ENCODE measurements at places on chromosomes 3 and 15.

- no peak for DNase-seq
Observed at GRCh38 chr3:24401090-24401810, 93.4 kb downstream of the THRB start.

DNA sequence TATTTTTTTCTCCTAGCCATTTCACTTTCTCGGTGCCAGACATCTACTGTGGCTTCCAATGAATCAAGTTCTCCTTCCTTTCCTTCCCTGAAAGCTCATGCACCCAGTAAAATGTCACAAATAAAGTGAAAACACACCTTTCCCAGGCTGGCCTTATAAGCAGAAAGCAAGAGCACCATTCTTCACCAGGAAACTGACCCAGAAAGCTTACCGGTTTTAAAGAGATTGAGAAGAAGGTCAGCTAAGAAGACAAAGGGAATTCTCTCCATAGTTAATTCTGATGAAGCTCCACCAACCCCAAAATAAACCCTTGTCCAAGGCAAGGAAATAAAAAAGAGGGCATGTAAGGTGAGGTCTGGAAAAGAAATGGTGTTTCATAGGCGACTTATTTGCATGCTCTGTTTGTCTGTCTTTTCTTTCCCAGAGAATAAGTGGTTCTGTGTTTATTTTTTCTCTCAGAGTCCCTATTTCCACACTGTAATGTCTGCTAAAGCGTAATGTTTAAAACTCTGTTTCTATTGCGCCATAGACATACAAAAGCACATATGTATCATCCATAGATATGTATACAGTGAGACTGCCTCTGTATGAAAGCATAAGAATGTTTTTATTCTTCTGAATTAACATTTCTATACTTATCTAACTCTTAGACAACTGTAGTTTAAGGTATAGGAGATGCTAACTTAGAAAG lies 2.8 kb downstream of the LSAMP start:
- DNase-seq = no peak

DNA sequence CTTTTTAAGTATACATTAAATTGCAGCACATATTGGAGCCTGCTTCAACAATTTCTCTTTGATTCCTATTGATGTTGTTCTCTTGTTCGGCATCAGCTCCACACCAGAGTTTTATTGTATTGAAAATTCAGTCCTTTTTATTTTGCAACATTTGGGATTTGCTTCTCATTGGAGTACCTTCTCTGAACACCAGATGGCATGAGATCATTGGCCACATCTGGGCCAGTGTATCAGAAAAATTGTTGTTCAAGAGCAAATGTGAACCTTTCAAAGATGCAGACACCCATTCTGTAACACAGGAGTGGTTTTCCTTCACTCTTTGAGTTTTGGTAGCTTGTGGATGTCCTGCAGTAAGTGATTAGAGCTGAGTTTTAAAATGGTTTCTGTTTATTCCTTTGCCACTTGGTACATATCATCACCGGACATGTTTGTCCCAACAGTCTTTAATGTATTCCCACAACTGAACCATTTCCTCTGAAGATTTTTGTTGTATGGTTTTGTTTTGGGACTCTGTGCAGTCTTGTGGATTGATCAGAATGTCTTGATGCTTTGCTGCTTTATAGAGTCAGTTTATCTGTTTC lies 96.1 kb downstream of the MCTP2 start:
- peak; percentile 13 for DNase-seq

GRCh38 chr3:99825004-99825640 lies 7.5 kb downstream of the CMSS1 start:
- DNase-seq = no peak

- no peak for DNase-seq
Observed at GRCh38 chr3:45657853-45658252, 31.3 kb upstream of the SACM1L start.

GRCh38 chr15:42511007-42511391 lies 15.6 kb downstream of the SNAP23 start:
- no peak for DNase-seq

- DNase-seq = no peak
Observed at GRCh38 chr3:13811614-13812013, 68.3 kb downstream of the WNT7A start.

GRCh38 chr3:71312461-71312860 lies 271.1 kb downstream of the FOXP1 start:
- DNase-seq = no peak

- DNase-seq = no peak
Observed at GRCh38 chr3:50620420-50620819, 3.5 kb downstream of the MAPKAPK3 start.

GRCh38 chr3:171965067-171965712 lies 74.2 kb upstream of the FNDC3B start:
- DNase-seq = no peak

GRCh38 chr3:179681492-179682263 lies 28.8 kb downstream of the USP13 start:
- no peak for DNase-seq
